Jurkat, Clone E6-1 (cell line): ENCODE measurements at places on chromosomes 2 and 18.

DNA sequence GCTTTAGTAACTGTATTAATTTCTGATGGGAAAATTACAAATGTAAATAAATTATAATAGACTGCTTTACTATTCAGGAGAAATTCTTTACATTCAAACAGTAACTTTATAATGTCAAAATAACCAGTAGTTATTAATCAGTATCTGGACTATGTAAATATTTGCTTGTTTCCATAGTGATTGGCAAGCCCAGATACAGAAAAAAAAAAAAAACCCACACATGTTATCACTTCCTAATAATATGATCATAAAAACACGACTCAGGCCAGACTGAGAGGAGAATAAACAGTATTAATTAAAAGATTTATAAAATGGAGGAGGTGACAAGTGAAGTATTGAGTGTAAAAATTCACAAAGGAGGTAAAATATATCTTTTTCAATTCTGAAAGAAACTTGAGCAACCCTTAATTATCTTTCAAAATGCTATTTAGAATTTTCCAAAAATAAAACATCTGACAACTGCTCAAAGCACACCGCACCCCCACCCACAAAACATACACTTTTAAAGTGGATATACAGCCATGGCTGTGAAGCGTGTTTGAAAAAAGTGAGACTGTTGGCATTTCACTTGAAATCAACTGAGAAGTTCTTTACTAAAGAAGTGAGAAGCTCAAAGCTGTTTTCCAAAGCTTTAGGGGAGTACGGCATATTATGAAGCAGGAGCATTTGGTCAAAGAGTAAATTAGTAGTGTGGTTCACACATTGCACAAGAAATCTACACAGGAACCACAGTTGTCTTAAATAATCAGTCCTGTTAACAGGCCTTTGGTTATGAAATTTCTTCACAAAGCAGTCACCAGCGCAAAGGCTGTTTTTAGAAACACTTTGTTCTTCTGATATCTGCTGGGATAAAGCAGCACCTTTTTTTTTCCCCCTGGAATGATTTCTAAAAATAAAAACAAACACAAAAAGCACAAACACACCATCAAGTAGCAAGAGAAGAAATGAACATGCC is 475.8 kb downstream of the TXNL1 start:
- no peak for DNase-seq

- DNase-seq: no peak
Measured at GRCh38 chr2:135607561-135607960, 76.3 kb downstream of the R3HDM1 start.

- no peak for DNase-seq
Measured at GRCh38 chr2:20378891-20379519, 28.4 kb upstream of the PUM2 start.

GRCh38 chr2:163364736-163365135 is 371.1 kb downstream of the FIGN start:
- DNase-seq: no peak

GRCh38 chr2:49487139-49487538 is 332.8 kb upstream of the FSHR start:
- DNase-seq: no peak

DNA sequence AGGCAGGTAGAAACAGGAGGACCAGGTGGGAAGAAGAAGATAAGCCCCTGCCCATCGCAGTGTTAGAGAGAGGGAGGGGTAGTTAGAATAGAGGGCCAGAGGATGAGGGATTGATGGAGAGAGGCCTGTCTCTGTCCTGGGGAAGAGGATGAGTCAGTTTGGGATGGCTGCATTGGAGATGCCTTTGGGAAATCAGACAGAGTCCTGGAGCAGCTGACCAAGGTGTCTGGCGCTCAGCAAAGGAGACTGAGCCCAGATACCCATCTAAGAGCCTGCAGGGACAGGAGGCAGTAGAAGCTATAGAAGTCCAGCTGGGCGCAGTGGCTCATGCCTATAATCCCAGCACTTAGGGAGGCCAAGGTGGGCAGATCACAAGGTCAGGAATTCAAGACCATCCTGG is 177.8 kb upstream of the HAAO start:
- no peak for DNase-seq

DNA sequence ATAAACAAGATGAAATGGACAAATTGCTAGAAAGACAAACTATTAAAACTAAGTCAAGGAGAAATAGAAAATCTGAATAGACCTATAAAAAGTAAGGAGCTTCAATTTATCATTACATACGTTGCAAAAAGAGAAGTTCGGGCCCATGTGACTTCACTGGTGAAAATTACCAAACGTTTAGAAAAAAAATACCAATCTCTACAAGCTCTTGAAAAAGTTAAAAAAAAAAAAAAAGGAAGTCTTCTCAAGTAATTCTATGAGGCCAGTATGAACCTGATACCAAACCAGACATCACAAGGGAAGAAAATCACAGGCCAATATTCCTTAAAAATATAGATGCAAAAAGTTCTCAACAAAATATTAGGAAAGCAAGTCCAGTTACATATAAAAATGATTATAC is 20.2 kb upstream of the ACVR2A start:
- no peak for DNase-seq

GRCh38 chr2:106034325-106034724 is 159.8 kb downstream of the UXS1 start:
- DNase-seq: no peak

- no peak for DNase-seq
Measured at GRCh38 chr18:13185675-13186198, 32.8 kb upstream of the LDLRAD4 start.

GRCh38 chr18:11482271-11482670 is 127.1 kb upstream of the SLC35G4 start:
- DNase-seq: no peak

DNA sequence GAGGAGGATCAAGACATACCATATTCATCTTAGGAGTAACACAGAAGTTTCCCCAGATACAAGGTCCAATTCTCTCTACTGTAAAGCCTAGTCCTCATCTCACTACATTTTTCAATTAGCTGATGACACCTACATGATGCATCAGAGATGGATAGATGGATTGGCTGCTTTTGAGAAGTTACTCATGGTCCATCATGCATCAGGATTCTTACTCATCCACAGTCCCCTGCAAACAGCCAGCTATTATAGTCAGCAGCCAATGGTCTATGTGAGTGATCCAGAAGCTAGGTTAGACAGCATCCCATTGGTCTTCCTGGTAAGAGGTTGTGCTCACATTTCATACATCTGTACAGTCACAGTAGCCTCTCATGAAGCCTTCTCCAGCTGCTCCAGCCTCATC is 154.5 kb upstream of the NRP2 start:
- no peak for DNase-seq

- no peak for DNase-seq
Measured at GRCh38 chr2:65607662-65608305, 175.4 kb upstream of the SPRED2 start.

DNA sequence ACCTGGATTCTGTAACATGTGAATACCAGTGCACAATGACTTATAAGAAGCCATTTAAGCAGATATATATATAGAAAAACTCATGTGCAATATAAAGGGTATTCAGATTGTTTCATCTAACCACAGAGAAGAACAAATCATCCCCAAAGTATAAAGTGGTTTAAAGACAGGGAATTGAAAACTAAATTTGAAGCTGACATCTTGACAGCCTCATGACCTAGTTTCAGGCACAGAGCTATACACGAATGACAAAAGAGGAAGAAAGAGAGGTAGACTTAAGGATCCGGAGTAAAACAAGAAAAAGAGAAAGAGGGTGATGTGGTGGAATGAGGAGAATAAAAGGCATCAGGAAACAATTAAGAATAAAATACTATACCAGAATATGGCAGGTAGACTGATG is 194.5 kb downstream of the EPHA4 start:
- no peak for DNase-seq

- DNase-seq: no peak
Measured at GRCh38 chr2:147170932-147171331, 673.9 kb upstream of the ACVR2A start.

DNA sequence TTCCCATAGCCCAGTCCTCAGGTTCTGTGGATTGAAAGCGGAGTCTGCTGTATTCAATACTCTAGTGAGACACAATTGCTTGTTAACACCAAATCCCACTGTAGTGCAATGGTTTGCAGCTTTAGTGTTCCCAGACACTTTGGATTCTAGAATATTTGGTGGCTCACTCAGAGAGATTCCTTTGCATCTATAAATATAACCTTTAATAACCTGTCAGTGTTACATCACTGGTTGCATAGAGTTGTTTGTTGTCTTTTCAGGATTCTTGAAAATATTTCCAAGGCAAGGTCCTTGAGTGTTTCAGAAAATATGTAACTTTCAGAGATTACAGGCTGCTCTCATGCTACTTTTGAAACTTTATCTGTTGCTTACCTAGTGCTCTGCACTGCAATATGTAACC is 157.5 kb downstream of the ZEB2 start:
- DNase-seq: no peak

GRCh38 chr2:234241656-234242458 is 191.4 kb downstream of the SPP2 start:
- no peak for DNase-seq

- DNase-seq: no peak
Measured at GRCh38 chr2:144459937-144460336, 60.0 kb downstream of the ZEB2 start.

- no peak for DNase-seq
Measured at GRCh38 chr2:68880213-68880612, 9.0 kb upstream of the BMP10 start.

DNA sequence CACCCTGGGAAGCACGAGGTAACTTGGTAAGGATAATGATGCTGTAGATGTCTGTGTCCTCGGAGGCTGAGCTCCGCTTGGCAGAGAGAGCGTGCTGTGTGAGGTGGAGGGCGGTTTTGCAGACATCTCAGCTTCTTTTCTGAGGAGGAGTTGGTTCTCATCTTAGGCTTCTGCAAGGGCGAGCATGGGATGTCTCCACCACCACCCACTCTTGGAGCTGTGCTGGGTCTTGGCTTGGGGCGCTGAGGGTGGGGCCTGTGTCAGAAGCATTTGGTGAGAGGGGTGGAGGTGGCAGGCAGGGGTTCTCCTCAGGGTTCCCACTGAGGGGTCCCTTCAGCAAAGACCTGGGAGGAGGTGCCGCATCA is 9.2 kb downstream of the OXER1 start:
- no peak for DNase-seq

GRCh38 chr2:182655750-182656149 is 60.3 kb upstream of the DNAJC10 start:
- DNase-seq: no peak

DNA sequence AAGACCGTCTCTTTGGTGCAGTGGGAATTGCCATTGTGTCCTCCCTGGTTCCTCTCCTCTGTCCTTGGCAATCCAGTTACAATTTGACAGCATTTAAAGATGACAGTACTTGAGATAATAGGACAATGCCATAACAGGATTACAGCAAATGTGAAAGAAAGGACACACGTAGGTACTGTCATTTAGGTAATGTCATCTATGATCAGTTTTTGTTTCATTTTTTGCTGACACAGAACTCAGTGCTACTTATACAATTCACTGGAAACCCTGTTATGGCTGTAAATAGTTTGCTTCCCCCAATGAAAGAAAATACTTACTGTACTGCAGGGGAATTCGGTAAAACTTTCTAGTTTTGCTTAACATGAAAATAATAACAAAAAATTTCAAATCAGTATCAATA is 65.2 kb downstream of the BCL11A start:
- no peak for DNase-seq

DNA sequence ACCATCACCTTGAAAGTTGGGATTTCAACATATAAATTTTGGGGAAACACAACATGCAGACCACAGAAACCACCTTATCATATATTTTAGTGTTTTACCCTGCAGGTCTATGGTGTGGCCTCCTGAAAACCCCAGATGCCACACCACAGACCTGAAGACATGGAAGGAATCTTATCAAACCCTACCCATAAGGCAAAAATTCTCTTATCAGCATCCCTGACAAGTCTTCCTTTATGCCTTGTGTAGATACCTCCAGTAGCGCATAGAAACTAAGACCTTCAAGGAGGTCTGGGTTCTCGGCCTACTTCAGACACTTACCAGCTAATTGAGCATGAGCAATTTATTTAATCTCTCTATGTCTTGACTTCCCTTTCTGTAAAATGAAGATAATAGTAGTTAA is 59.1 kb upstream of the SLC14A2 start:
- DNase-seq: peak; percentile 34

GRCh38 chr2:169323841-169324240 is 38.5 kb downstream of the LRP2 start:
- DNase-seq: no peak

DNA sequence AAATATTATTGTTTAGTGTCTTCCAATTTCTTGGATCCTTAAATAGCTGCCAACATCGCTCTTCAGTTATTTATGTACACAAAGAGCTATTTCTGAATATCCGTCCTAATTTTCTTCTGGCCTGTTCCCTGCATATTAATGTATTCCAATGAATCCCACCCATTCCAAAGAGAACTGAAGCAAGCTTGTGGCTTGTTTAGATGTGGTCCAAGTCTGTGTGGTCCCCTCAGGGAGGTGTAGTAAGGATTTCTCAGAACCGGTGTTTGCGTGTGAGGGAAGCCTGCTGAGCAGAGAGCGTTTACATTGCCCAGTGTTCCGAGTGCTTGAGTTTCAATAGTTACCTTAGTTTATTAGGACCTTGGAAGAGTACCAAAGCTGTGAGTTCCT is 25.1 kb upstream of the IL1R1 start:
- no peak for DNase-seq

- no peak for DNase-seq
Measured at GRCh38 chr18:31450409-31450808, 2.9 kb downstream of the DSG3 start.

GRCh38 chr2:74925361-74925786 is 33.1 kb upstream of the POLE4 start:
- no peak for DNase-seq

- DNase-seq: no peak
Measured at GRCh38 chr2:39118786-39119499, 1.9 kb downstream of the SOS1 start.

- no peak for DNase-seq
Measured at GRCh38 chr2:127158614-127159290, 51.8 kb upstream of the BIN1 start.

DNA sequence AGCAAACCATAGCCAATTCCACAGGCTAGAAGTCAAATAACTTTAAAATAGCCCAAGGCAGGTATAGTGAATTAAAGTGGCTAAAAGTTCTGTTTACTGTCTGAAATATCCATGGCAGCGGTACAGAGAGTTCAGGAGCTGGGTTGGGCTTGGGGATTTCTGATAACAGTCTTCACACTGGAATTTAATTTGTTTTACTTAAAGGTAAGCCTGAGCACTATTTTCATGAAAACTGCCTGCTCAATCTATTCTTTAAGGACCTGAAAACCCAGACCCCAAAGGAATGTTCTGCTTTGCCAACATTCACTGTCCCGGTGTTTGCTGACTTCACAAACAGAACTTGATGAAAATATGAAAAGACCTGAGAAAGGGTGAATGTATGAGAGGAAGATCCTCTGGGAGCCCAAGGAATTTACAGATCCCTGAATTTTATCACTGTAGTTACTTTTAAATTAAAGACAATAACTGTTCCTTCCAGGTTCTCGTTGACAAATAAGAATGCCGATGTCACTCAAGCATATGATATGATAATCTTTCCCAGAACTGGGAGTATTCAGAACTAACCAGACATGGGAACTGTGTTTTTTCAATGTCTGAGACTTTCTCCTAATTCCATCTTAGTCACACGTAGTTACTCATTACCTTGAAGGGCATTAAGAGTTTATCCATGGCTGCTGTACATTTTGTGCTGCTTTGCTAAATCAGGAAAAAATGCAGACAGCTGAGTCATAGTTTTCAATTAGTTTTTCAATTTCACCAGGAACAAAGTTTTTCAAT is 28.3 kb upstream of the ITGB6 start:
- DNase-seq: no peak
